IPS DF 19.7 (cell line): ENCODE measurements at places on chromosomes 1 and 21.

DNA sequence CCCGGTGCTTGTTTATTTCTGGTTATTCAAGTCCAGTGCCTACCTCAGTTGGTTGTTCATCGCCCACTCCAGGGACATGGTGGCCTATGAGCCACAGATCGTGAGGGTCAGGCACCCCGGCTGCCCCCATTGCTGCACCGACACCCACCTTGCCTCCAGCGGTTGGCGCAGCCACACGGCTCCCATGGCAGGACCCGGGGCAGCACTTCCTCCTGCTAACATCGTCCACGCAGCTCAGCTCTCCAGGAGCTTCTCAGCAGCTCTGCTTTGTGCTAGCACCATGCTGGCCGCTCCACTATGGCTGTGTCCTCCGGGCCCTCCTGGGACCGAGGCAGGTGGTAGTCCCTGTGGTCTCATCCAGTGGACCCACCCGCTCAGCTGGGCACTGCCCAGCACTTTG is 13.9 kb upstream of the PRKCZ start:
- no peak for DNase-seq

DNA sequence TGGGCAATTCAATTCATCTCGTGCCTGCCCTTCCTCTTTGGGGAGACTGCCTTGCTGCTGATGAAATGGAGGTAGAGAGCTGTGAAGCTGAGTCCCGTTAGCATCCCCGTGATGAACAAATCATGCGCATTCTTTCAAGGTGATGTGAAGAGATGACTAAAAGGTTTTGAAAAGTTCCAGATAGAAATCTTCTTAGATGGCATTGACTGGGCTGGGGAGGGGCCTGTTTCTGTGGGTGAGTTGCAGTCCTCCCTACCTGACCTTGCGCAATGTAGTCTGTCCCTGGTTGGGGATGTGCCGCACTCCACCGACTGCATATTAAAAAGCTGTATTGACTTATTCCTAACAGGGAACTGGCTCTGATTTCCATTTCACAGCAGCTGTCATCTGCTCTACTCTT is 49.6 kb downstream of the ST6GALNAC3 start:
- DNase-seq, result no peak

GRCh38 chr1:248924696-248925532 is 18.9 kb downstream of the PGBD2 start:
- DNase-seq, result no peak

GRCh38 chr1:1858382-1859086 is 32.4 kb downstream of the GNB1 start:
- DNase-seq, result no peak

GRCh38 chr1:46532498-46533178 is 18.8 kb downstream of the KNCN start:
- DNase-seq, result no peak

DNA sequence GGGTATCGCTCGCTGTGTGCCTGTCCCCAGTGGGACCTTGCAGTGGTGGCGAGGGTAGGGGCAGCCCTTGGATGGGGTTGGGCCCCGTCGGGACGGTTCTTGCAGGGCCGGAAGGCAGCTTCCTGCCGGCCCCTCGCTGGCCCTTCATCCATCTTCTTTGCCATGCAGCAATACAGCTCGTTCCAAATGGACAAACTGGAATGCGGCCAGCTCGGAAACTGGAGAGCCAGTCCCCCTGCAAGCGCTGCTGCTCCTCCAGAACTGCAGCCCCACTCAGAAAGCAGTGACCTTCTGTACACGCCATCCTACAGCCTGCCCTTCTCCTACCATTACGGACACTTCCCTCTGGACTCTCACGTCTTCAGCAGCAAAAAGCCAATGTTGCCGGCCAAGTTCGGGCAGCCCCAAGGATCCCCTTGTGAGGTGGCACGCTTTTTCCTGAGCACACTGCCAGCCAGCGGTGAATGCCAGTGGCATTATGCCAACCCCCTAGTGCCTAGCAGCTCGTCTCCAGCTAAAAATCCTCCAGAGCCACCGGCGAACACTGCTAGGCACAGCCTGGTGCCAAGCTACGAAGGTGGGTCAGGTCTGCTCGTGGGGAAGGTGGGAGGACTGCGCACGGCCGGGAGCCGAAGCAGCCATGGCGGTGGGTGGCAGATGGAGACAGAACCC is 45.8 kb downstream of the SIM2 start:
- DNase-seq, result no peak

- no peak for DNase-seq
Measured at GRCh38 chr1:31739346-31739745, 24.8 kb downstream of the ADGRB2 start.

GRCh38 chr1:154755858-154756730 is 114.0 kb downstream of the KCNN3 start:
- no peak for DNase-seq

- DNase-seq, result no peak
Measured at GRCh38 chr1:202316186-202316585, 25.6 kb downstream of the UBE2T start.

DNA sequence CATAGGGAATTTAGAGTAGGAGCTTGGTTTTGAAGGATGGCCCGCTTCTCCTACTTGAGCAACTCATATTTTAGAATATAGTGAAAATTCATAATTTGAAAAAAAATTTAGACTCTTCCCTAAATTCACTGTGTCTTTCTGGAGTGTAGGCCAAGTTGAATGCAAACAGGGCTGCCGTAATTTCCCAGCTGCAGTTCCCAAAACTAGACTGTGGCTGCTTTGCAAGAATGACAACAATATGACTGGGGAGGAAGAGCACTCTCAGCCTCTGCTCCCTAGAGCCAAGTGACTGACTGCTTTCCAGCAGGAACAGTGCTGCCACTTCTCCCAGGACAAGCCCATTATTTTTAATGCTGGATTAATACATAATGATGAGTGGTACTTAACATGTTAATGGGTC is 209.0 kb downstream of the RHOU start:
- DNase-seq, result no peak

DNA sequence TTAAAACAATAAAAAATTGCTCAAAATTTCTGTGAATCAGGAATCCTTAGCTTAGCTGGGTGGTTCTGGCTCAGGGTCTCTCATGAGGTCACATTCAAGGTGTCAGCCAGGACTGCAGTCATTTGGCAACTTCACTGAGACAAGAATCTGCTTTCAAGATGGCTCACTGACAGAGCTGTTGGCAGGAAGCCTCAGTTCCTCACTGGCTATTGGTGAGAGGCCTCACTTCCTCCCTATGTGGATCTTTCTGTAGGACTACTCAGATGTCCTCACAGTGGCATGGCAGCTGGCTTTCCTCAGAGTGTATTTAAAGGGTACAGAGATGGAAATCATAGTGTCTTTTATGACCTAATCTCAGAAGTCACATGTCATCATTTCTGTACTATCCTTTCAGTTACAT is 785.7 kb downstream of the ADGRL2 start:
- no peak for DNase-seq

DNA sequence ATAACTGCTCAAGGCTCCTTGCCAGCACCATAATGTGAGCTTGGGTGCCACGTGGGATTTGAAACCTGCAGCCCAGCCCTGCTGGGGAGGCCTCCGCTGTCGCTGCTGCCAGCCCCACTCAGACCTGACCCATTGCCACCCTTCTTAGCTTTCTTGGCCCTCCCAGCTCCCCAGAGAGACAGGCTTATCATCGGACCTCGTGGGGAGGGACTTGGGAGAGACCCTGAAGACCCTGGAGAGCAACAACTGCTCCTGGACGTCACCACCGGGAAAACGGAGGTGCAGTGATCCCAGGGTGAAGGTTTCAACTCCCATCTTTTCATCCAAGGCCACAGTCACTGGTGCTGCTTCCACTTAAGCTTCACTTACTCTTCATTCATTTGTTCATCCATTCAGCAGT is 596.1 kb downstream of the PTPRU start:
- DNase-seq, result no peak

DNA sequence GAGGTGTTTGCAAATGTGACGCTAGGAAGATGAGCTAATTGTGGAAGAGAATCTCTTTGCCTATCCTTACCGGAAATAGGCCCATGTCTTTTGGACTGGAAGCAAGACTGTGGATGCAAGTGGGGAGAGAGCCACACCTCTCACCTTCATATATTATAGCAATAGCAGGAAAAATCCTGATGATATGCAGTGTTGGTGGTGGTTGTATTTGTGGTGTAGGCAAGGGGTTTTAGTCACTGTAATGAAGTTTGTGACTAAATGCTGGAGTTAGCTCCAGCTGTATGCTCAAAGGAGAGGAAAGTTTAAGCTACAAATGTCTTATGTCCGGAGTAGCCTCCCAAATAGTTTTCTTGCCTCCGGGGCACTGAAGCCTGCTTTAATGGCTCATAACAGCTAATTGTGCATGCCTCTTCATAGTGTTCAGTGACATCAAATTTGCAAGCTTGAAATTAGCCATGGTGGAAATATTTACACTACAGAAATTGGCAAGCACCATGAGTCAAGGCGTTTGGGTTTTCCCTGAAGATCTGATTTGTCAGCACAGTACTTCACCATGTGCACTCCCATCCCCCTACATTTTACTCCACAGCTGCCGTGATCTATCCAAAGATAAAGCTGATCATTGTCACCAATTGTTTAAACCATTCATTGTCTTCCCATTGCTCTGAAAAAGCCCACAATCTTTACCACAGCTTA is 102.6 kb upstream of the ZNF644 start:
- no peak for DNase-seq

GRCh38 chr1:154182344-154183045 is 9.4 kb downstream of the TPM3 start:
- DNase-seq, result no peak

DNA sequence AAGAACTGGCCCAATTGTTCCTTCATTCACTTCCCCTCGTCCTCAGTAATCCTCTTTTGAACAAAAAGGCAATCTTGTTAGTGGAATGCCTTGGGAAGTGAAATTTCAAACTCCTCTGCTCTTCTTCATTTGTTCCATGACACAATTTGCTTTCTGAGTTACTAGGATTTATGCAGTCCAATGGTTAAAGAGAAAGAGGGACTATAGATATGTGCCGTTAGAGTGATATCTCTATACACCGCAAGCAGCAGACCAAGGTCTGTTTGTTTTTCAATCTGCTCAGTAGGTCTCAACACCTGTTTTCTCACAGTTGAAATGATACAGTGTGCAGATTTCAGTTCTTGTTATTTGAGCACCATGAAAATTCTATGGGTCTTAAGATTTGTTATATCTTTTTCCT is 244.0 kb downstream of the DNM3 start:
- no peak for DNase-seq

DNA sequence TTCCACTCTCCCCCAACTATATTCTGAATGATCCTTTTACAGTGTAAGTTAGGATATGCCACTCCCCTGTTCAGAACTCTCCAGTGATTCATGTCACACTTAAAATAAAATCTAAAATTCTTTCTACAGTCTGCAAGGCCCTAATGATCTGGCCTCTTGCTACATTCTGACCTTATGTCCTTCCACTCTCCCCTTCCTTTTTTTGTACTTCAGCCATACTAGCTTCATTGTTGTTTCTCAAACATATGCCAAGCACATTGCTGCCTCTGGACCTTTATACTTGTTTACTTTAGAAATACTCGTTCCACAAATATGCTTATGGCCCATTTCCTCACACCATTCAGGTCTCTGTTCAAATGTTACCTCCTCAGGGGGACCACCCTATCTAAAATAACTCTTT is 14.8 kb upstream of the PSMA5 start:
- no peak for DNase-seq

- no peak for DNase-seq
Measured at GRCh38 chr1:183363972-183364371, 54.2 kb downstream of the NMNAT2 start.

- no peak for DNase-seq
Measured at GRCh38 chr1:176517484-176517883, 54.5 kb downstream of the PAPPA2 start.

DNA sequence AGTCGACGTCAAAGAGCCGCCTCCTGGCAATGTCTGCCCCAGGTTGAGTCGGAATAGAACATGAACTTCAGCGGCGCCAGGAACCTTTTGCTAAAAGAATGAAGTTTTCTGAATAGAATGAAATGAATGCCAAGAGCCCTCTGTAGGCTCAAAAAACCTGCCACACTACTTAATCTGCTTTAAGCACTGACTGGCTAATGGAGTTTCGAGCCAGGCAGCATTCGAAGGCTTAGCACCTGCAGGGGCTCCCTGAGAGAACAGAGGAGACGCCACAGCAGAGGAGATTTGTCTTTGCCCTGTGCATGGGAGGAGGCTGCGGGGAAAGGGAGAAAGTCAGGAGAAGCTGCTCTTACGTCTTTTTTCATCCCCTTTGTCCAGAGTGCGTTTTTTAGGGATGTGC is 641.7 kb downstream of the AJAP1 start:
- DNase-seq, result no peak

- DNase-seq, result no peak
Measured at GRCh38 chr1:68373173-68373572, 76.6 kb downstream of the RPE65 start.

DNA sequence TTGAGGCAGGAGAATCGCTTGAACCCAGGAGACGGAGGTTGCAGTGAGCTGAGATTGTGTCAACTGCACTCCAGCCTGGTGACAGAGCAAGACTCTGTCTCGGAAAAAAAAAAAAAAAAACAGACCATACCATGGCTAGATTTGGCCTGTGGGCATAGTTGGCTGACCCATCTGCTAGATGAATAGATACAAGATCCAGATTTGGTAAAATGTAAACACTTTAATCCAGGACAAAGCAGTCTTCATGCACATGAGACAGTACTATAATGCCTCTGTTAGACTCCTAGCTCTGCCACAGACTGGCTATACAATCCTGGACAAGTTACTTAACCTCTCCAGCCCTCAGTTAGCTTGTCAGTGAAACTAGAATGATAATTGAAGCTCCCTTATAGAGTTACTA is 27.9 kb upstream of the SRP9 start:
- DNase-seq, result no peak

DNA sequence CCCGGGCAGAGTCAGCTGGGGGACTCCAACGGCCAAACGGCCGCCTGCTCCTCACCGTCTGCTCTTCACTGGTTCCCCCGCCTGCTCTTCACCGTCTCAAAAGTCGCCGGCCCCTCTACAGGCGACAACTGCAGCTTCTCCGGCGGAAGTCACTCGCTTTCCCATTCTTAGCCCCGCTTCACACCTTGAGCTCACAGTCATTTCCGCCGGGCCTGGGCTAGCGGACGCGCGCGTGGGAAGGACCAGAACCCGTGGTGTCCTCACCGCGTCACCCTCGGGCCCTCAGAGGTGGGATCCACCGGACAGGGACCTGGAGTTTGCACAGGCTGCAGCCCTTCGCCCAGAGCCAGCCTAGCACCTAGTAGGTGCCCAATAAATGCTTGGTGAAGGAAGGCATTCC is 27.9 kb upstream of the HJV start:
- DNase-seq, result no peak

DNA sequence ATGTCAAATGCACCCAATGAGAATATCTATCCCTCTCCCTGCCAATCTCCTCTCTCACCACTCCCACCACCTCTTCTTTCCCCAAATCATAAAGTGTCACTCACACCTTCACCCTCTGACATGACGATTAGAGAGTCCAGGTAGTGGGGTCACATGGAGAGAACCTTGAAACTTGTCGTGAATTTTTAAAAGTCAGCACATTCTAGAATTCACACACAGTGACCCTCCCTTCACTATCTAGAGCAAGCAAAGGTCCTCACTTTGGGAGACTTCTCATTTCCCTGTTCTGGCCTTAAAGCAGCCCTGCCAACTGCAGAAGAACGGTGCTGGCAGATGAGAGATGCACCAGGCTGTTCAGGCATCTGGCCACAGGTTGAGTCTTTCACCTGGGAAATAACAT is 61.9 kb downstream of the CD34 start:
- DNase-seq, result no peak
